Stimulated activated CD4-positive, alpha-beta T cell treated with anti-CD3 and anti-CD28 coated beads, Interleukin-15, amount 100 ng/mL, for 48 hours (primary cell): ENCODE measurements at places on chromosomes 11 and 22.

GRCh38 chr11:48025984-48026340 lies 45.6 kb downstream of the PTPRJ start:
- no peak for DNase-seq

GRCh38 chr11:67408437-67409200 lies 4.7 kb downstream of the TBC1D10C start:
- DNase-seq: no peak

- DNase-seq: no peak
Measured at GRCh38 chr11:114075891-114076441, 16.5 kb downstream of the ZBTB16 start.

- DNase-seq: no peak
Measured at GRCh38 chr22:17241576-17242330, 22.5 kb upstream of the ADA2 start.

DNA sequence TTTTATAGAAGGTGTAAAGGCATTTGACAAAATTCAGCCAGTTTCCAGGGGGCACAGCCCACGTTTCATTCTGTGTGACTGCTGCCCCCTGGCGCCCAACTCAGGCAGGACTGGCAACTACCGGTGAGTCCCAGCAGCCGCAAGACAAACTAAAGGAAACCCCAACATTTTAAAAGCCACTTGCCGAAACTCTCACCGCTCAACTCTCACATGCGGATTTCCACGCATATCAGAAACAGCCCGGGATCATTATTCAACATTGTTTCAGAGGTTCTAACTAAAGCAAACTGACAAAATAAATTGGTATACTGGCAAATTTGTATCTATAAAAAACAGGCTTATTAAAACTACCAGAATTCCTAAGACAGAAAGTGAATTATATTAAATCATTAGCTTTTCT lies 48.2 kb downstream of the MORC2 start:
- DNase-seq: peak; percentile 72

DNA sequence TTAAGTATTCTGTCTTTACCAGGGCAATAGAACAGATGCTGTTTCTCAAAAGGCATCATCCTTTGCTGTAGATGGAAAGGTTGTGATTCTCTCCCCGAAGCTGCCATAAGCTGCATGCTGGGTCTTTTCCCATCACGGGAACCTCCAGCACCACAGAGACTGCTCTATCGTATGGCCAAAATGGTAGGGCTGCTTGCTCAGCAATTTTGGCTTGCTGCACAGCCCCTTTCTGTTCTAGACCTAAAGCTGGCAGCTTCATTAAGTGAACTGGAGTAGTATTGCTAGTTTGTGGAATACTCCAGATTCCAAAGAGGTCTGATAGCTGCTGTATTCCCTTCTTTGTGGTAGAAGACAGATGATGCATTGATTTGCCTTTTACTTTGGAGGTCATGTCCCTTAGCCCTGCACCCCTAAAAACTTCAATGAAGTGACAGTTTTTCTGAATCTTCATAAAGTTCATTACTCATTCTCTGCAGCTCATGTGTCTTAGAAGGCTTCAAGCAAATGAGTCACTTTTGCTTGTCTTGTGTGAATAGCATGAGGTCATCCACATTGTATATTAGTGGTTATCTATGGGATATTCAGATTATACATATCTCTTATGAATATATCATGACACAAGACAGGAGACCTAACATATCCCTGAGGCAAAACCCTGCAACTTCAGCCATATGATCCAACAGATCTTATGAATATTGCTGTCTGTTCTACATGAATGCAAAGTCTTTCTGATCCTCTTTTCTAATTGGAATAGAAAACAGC lies 245.3 kb downstream of the FAM76B start:
- DNase-seq: no peak

DNA sequence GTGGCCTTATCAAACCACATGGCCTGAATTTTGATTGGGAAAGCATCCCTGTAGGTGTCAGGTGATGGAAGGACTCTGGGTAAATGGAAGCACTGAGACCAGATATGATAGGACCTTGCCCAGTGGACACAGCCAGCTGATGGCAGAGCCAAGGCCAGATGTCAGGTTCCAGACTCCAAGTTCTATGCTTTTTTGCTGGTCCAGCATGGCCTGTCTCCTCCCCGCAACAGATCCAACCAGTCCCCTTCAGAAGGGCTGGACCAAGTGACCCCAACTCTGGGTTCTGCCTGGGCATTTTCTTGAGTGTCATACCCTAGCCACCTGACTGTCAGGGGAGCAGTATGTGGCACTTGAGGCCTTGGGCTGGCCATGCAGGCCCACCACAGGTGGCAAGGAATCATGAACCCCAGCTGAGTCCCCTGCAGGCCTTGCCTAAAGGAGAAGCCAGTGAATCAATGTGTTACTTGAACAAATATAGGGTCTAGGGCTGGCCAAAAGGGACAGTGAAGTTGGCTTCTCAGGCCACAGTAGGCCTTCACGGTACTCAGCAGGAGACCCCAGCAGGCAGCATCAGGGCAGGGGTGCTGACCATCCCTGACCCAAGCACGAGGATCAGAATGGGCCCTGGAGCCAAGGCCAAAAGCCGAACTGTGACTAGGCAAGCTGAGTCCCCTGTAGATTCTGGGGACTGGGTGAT lies 27.1 kb downstream of the KCNQ1OT1 start:
- no peak for DNase-seq

- no peak for DNase-seq
Measured at GRCh38 chr22:25869771-25870170, 127.8 kb downstream of the MYO18B start.

- DNase-seq: no peak
Measured at GRCh38 chr11:82930229-82930628, 28.7 kb downstream of the DDIAS start.

DNA sequence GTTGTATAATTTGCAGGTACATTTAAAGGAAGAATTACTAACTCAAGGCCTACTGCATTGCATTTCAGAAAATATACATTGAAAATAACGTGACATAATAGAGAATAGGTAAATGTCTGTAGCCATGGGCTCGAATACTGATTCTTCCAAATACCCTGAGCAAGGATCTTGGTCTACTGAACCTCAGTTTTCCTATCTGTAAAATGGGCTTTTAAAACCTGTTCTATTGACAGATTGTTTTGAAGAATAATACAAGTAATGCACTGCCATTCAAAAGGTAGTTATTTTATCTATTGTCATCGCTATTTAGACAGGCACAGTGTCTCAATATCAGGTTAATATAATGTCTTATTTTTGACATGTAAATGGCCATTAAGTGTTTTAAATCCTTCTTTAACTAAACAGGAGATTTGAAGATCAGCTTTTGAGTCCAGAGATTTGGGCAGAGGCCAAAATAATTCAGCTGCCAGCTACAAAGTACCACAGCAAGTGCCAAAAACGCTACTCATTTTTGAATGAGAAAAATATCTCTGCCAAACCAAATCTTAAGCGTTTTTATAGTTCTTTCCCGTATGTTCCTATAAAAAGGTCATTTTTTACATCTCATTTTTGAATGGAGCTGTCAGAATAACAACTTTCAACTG lies 56.7 kb downstream of the CTSC start:
- no peak for DNase-seq

DNA sequence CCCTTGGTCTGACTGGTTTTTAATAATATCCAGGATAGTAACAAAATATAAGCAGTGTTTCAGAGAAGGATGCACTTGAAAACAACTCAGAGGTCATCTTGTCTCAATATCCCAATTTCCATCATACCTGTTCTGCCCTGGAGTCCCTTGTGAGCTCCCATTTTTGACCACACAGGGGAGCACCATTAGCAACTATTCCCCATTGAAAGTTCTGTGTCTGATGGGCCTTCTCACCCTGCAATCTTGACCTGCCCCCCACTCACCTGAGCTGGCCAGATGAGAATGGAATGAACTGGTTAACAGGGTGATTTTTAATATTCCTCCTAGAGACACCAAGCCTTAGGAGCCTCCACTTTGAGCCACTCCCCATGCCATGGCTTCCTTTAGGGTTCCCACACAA lies 3.8 kb upstream of the CAPN5 start:
- DNase-seq: no peak

DNA sequence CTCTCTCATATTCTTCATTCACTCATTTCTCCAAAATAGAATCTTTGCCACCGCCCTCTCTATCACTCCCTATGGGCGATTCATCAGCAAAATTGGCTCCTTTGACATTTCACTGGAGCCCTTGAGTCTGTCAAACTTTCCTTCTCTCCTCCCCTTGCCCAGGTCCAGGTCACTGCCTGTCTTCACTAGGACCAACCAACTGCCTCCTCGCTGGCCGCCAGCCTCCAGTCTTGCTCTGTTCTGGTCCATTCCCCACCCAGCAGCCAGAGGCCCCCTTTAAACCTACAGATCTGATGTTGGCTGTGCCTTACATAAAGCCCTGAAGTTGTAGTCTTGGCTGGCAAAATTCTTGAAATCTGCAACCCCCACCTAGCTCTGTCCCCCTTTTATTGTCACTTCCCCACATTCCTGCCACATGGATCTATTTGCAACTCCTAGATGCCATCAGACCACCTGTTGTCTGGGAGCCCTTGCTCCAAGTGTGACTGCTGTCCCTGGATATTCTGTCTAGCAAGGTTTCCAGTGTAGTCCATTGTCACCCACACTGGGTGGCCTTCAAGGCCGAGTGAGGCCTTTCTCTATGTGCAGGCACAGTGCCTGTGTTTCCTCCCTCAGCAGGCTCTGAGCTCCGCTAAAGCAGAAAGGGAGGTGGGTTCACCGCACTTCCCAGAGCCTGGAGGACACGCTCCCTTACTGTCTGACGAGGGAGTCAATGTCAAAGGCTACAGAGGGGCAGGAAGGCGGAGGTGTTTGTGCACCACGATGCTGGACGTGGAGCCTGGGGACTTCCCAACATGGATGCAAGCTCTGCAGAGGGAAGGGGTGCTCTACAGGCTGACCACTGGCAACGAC lies 25.5 kb downstream of the MYEOV start:
- DNase-seq: no peak

- no peak for DNase-seq
Measured at GRCh38 chr11:132586801-132587200, 945.5 kb downstream of the OPCML start.

DNA sequence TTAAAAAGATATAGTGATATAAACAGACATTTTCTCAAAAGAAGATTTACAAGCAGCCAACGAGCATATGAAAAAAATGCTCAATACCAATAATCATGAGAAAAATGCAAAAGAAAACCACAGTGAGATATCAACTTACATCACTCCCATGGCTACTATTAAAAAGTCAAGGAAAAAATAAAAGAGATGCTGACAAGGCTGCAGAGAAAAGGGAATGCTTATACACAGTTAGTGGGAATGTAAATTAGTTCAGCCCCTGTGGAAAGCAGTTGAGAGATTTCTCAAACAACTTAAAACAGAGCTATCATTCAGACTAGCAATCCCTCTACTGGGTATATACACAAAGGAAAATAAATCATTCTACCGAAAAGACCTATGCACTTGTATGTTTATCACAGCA lies 97.1 kb upstream of the CARD18 start:
- DNase-seq: no peak

DNA sequence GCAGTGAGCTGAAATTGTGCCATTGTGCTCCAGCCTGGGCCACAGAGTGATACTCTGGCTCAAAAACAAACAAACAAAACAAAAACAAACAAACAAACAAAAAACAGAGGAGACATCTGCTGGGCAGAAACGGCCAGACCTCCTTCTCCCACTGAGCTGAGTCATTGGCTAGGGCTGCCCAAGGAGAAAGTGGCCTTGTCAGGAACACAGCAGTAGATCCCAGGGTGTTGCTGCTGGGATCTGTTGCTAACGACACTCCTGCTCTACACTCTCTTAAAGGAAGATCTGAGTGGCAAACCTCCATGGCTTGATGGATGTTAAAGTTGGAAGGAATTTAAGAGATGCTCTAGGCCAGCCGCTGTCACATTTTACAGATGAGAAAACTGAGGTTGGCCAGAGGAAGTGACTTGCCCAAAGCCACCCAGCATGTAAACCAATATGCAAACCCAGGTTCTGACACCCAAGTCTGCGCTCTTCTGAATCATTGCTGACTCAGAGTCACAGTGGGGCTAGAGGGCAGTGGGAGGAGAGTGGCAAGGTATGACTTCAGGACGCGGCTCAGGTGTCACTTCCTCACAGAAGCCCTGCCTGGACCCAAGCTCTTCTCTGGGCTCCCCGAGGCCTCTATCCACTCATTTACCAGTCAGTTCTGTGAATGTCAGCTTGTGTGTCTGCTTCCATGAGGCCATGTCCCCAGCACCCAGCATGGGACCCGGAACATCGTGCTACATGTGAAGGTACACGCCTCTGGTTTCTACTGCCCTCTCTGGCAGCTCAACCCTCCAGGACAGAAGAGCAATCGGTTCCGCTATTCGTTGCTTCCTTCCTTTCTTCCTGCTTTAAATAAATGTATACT lies 11.3 kb upstream of the GDPD5 start:
- peak; percentile 44 for DNase-seq

- no peak for DNase-seq
Measured at GRCh38 chr11:19279451-19279850, 38.7 kb upstream of the E2F8 start.
